ENCODE measurements at places on chromosomes 13 and 19.

GRCh38 chr13:43263047-43263446 lies 239.7 kb downstream of the DNAJC15 start:
- DNase-seq: no peak

DNA sequence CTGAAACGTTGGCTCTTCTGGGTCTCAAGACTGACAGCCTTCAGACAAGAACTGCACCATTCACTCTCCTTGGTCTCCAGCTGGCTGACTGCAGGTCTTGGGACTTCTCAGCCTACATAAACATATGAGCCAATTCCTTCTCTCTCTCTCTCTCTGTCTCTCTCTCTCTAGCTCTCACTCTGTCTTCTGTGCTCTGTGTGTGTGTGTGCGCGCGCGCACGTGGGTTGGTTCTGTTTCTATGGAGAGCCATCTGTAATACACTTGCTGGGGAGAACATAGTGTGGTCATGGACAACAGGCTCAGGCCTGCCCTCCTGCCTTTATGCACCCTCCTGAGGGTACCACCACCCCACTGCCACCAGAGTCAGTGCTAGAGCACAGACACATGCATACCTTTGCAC lies 13.7 kb upstream of the SERPINE3 start:
- no peak for DNase-seq

GRCh38 chr13:111503376-111503775 lies 182.9 kb downstream of the TEX29 start:
- no peak for DNase-seq

GRCh38 chr19:43562698-43563241 lies 12.6 kb downstream of the XRCC1 start:
- DNase-seq: peak; percentile 99

All from KBM-7 (cell line).